ENCODE measurements at places on chromosomes 4 and X.

GRCh38 chr4:141543706-141544105 is 92.7 kb upstream of the IL15 start:
- no peak for DNase-seq

DNA sequence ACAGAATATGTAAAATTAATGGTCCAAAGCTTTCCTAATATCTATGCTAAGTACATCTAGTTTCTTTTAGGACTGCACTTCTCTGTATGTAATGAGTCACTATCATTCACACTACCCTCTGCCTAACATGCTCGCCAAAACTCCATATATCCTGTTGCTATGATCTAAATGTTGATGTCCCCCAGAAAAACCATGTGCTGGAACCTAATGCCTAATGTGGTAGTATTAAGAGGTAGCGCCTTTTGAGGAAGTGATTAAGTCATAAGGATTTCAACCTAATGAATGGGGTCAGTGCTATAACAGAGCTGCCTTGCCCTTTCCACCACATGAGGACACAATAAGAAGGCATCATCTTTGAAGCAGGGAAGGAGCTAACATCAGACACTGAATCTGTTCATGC is 34.9 kb upstream of the NFKB1 start:
- no peak for DNase-seq

GRCh38 chr4:3710451-3711182 is 55.6 kb upstream of the ADRA2C start:
- peak; percentile 54 for DNase-seq

DNA sequence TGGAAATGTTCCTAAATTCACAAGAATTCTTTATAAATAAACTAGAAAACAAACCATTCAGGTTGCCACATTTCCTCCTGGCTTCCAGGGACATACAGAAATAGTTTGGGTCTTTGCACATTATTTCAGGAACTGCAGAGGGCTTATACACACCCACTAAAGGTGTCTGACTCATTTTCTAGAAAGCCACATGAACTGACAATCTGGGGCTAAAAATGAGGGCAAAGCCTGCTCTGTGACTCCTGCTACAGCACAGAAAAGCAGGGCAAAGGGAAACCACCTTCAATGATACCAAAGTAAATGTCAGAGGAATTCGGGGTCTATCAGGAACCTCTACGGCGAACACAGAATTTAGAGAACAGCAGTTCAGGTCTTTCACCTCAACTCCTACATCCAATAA is 112.2 kb upstream of the MAP3K15 start:
- no peak for DNase-seq

DNA sequence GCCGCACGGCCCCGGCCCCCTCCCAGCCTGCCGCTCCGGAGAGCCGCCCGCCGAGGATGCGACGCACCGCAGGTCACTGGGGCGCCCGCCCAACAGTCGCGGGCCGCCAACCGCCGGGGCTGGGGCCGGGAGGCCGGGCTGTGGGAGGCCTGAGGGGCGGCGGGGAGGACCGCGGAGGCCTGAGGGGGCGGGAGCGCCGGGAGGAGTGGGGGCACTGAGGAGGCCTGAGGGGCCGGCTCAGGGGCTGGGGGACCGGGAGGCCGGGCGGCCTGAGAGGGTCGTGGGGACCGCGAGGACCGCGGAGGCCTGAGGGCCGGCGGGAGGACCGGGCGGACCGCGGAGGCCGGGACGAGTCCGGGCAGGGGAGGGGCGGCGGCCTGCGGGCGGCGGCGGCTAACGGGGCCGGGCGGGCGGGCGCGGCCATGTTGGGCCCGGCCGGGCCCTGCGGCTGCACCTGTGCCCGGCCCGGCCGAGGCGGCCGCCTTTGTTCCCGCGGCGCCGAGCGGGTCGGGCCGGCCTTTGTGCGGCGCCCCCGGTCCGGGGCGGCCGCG is 353 bp downstream of the NSD2 start:
- DNase-seq = peak; percentile 59

DNA sequence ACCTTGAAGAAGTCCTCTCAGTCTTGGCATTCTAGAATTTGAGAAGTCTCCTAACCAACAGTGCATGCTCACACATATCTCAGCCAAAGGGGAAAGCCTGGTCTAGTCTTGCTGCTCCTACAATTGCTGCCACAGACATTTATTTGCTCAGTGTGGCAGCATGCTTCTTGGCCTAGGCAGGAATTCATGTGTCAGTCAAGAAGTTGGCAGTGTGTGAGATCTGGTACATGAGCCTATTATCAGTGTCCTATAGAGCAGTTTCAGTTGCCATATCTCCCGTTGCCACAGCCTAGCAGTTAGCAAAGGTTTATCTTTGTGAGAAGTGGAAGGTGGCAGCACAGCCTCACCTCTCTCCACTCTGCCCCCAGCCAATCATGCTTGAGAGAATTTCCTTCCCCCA is 176.9 kb upstream of the ARHGEF9 start:
- no peak for DNase-seq

DNA sequence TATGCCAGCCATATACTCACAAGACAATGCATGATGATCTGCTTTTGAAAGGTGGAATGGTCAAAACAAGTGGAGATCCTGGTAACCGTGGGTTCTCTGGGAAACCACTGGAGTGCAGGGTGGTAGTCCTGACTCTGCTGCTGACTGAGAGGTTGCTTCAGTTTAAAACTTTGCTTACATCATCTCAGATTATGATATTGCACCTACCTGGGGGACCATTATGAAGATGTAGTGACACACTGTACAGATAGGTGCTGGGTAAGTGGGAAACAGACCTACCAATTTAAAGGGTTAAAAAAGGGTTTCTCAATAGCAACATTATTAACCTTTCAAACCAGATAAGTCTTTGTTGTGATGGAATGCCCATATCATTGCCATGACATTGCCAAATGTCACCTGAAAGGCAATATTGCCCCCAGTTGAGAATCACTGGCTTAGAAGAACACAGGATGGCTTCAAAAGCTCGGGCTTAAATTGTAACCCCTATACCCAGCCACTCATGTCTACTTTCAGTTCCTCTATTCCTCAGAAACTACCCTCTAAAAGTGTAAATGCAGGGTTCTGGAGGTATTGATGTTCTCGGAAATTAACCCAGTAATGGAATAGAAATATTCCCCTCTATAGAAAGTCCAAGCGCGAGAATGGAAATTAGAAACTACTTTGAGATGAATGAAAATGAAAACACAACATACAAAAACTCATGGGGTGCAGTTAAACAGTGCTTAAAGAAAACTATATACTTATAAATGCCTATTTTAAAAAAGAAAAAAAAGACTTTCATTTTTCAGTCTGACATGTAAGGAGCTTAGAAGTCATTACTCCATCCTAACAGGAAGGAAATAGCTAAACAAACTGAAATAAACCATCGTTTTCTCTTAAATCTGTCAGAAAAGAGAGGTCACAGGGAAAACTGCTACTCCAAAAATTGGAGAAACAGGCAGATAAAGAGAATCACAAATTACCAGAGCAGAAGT is 65.8 kb downstream of the ARHGEF6 start:
- no peak for DNase-seq

DNA sequence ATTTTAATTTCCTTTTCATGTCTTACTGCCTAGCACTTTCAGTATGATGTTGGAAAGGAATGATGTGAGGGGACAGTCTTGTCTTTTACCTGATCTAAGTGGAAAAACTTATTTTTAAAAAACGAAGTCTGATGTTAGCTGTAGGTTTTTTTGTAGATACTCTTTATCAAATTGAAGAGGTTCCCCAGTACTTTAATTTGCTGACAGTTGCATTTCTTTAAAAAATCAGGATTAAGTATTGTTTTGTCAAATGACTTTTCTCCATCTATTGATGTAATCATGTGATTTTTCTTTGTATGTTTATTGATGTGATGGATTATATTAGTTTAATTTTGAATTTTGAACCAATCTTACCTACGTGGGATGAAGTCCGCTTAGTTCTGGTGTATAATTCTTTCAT is 568.4 kb upstream of the AGA start:
- DNase-seq = no peak

GRCh38 chr4:152223600-152223999 is 312.3 kb downstream of the FBXW7 start:
- DNase-seq = no peak

DNA sequence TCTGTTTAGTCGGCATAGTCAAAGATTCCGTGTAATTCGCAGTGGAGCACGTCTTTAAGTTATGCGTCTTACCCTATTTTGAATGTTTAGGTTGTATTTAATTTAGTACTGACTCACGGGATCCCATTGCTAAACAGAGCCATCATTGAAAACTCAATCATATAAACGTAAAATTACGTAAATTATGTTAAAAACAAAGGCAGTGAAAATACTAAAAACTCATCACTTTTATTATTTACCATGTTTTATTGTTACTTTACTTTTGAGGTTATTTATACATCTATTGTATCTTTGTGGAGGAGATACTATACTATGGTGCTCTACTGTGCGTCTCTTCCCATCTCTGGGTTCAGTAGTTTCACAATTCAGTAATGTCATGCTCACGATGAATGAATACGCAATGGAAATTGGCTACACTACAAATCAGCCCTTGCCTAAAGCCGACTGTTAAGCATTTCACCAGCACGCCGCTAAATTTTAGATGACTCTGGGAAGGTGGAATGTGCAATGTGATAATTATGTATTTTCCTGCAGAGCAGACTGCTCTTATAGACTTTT is 944 bp downstream of the FUNDC2 start:
- no peak for DNase-seq

- DNase-seq = no peak
Measured at GRCh38 chrX:2967584-2967983, 38.4 kb upstream of the ARSD start.

DNA sequence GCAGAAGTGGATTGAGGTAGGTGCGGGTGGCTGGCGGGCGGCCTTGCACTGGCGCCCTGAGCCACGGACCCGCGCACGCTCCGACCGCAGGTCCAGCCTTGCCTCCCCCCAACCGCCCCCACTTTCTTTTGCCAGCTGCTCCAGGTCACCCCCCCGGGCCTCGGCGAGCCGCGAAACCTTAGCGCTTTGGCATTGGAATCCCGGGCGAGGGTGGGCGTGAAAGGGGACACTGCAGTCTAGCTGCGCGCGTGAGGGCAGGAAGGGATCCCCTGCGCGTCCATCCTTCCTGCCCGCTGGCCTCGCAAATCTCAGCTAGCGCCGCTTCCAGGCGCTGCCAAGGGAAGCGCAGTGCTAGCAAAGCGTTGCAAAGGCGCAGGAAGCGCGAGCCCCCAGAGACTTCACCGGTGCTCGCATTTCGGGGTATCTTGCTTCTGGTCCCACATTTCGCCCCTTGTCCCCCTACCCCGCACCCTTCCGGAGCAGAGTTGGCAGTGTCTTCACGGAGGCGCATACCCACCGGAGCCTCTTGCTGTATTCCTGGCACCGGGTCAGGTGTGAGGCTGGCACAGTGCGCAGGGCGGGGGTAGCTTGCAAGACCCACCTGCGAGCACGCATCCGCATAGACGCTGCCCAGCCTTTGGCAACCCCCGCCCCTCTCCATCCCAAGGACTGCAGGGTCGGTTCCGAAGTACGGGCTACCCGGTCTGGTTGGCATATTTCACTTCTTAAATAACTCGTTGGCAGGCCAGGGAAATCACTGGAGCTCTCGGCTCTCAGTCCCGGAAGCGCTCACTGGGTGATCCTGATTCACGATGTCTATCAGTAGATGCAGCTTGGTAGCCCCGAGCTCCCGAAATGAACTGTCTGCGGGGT is 104.4 kb downstream of the UCHL1 start:
- DNase-seq = no peak

- DNase-seq = no peak
Measured at GRCh38 chrX:16469870-16470269, 180.1 kb upstream of the S100G start.

DNA sequence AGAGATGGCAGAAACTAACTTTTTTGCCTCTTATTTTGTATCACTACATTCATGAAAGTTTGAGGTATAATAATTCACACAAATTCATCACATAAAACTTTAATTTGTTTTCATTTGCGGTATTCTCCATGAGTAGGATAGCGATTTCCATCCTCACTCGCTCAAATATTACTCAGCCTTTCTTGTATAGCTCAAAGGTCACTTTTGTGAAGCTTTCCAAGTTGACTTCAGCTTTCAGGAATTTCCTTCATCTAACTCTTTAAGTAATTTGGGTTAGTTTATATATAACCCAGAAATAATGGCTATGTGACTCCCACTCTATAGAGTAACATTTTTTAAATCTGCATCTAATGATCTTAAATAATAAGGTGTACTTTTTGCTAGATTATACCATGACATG is 314.4 kb downstream of the IL1RAPL1 start:
- no peak for DNase-seq

- no peak for DNase-seq
Measured at GRCh38 chr4:109383823-109384222, 49.8 kb upstream of the SEC24B start.

GRCh38 chr4:130031858-130032257 is 935.9 kb downstream of the C4orf33 start:
- no peak for DNase-seq
